ENCODE measurements at places on chromosomes 12 and 14.

GRCh38 chr12:65859519-65859918, 35.2 kb downstream of the HMGA2 start:
- no peak for DNase-seq

DNA sequence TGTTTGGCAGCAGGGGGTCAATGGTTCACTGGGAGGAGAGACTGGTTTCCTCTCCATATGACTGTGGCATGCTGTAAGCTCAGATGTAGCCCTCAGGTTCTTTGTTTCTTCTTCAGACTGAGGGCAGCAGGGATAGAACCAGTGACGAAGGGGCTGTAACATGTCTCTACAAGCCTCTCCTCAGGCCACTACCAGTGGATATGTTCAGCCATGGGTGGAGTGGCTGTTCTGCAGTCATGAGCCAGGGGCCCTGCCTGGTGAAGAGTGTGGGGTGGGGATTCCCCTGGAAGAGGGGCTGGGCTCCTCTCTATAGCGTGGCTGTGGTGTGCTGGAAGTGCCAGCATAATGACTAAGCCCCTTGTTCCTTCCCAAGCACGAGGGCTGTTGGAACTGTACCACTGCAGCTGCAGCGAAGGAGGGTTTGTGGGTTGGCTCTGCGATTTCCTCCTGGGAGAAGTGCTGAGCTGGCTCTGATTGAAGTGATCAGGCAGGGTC, 55.8 kb downstream of the CMAS start:
- no peak for DNase-seq

- no peak for DNase-seq
These were observed 11.5 kb downstream of the ARHGEF40 start for GRCh38 chr14:21081521-21082142.

GRCh38 chr14:68688872-68689371, 103.9 kb downstream of the ZFP36L1 start:
- no peak for DNase-seq

GRCh38 chr12:6367065-6367968, 8.0 kb downstream of the SCNN1A start:
- no peak for DNase-seq

- no peak for DNase-seq
These were observed 38.5 kb upstream of the FRS2 start for GRCh38 chr12:69431591-69432222.

DNA sequence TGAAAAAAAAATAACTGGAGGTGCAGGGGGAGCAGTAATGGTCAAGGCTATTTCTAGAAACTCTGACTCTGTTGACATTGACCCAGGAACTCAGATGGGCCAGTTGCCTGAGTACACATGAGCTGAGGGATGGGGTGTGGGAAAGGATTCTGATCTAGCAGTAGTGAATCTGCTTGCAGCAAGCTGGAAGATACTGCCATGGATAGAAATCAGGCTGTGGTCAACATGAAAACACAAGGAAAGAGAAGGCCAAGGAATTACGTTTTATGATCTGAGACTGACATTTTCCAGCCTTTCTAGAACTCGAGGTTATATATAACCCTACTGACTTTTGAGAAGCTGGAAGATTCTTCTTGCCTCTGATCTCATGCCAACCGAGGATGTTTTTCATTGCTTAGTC, 90.0 kb downstream of the ANO6 start:
- DNase-seq, result no peak

- DNase-seq, result no peak
These were observed 13.2 kb downstream of the SETD3 start for GRCh38 chr14:99467336-99468078.

DNA sequence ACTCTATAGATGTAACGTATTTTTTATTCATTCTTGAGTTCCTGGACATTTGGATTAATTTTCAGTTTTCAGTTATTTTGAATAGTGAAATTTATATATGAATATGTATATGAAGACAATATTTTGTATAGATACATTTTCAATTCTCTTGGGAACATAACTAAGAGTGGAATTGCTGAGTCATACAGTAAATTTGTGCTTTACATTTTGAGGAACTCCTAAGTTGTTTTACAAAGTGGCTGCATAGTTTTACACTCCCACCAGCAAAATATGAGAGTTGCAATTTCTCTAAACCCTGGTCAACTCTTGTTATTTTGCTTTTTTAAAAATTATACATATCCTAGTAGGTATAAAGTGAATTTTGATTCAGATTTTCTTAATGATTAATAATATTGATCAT, 1838.6 kb upstream of the SEL1L start:
- DNase-seq, result no peak

DNA sequence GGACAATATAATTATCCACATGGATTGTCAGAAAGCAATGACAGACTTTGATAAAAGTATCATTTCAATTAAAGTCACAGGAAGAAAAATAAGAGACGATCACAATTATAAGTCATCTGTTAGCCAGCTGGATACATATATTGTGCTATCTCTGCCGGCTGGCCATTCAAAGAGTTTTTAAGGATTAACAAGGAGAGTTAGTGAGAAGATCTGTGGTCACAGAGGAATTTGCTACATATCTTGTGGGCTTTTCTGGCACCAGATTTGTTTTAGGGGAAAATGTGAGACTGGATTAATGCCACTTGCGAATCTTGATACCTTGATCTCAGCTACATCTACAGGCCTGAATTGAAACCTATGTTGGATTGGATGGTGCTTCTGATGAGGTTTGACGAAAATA, 90.9 kb upstream of the MANSC4 start:
- DNase-seq, result no peak

GRCh38 chr14:58812050-58812910, 174.5 kb downstream of the DACT1 start:
- no peak for DNase-seq

GRCh38 chr12:12845794-12846243, 32.7 kb downstream of the DDX47 start:
- DNase-seq, result no peak

- DNase-seq, result no peak
These were observed 39.9 kb downstream of the VEZT start for GRCh38 chr12:95257541-95257940.

GRCh38 chr12:116060764-116061163, 216.7 kb downstream of the MED13L start:
- DNase-seq, result no peak

GRCh38 chr12:15971211-15971610, 60.1 kb downstream of the DERA start:
- DNase-seq, result no peak

- no peak for DNase-seq
These were observed 983 bp upstream of the COPS7A start for GRCh38 chr12:6722863-6723262.

- peak; percentile 29 for DNase-seq
These were observed 8.5 kb upstream of the CFL2 start for GRCh38 chr14:34722723-34723545.

DNA sequence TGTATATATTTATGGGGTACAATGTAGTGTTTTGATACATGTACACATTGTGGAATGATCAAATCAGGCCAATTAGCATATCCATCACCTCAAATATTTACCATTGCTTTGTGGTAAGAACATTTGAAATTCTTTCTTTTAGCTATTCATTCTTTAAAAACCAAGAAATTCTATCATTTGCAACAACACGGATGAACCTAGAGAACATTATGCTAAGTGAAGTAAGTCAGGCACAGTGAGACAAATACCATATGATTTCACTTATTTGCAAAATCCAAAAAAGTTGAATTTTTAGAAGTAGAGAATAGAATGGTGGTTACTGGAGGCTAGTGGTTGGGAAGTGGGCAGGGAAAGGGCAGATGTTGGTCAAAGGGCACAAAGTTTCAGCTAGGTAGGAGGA, 129.3 kb upstream of the PTPRQ start:
- no peak for DNase-seq

- DNase-seq, result no peak
These were observed 53.5 kb downstream of the ADGRD1 start for GRCh38 chr12:131007031-131007739.

DNA sequence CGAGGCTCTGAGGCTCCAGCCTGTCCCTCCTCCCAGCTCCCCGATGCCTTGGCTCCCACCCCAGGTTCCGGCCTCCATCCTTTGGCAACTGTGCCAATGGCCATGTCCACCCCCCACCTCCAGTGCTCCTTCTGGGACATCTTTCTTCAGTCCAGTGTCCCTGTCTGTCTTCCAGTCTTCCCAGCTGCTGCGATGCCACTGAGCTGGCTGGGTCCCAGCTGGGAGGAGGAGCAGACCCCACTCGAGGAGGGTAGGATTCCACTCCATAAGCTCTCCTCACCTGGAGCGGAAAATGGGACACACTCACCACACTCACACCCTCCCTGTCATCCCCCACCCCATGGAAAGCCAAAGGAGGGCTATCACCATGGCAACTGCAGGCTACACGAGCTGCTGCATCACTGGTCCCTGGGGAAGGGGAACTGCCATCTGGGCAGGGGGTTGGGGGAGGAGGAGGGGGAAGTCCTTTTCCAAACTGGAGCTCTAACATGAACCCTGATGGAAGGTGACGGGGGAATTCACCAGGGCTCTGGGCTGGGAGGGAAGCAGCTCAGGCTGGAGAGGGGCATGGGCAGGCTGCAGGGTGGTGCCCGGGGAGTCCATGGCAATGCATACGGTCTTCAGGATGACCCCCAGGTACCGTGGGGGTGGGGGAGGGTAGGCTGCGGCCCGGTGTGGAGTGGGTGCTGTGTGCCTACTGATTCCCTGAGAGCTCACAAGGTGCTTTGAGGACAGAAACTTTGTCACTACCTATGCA, 94.3 kb downstream of the LRRC74A start:
- DNase-seq, result no peak

- no peak for DNase-seq
These were observed 25.0 kb downstream of the VCPKMT start for GRCh38 chr14:50091240-50091913.

- DNase-seq, result no peak
These were observed 56.8 kb upstream of the CNOT2 start for GRCh38 chr12:70186436-70186835.

- no peak for DNase-seq
These were observed 103.3 kb downstream of the NCOR2 start for GRCh38 chr12:124464062-124464461.

DNA sequence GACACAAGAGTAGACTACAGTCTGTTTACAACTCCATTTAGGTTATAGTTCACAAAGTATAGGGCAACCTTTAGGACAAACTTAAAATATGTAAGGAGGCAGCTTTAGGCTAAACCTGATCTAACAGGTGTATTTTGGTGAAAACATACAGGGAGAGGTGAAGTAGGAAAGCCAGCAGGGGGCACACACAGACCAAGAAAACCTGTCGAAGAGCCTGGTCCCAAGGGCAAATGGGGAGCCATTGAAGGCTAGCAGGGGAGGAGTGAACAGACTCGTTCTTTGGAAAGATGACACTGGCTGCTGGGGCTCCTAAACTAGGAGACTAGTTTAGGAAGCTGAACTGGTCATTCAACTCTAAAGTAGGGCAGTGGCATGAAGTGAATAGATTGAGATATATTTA, 138.8 kb upstream of the WSCD2 start:
- peak; percentile 39 for DNase-seq

- no peak for DNase-seq
These were observed 1.6 kb downstream of the ATP6V1D start for GRCh38 chr14:67357969-67358354.

DNA sequence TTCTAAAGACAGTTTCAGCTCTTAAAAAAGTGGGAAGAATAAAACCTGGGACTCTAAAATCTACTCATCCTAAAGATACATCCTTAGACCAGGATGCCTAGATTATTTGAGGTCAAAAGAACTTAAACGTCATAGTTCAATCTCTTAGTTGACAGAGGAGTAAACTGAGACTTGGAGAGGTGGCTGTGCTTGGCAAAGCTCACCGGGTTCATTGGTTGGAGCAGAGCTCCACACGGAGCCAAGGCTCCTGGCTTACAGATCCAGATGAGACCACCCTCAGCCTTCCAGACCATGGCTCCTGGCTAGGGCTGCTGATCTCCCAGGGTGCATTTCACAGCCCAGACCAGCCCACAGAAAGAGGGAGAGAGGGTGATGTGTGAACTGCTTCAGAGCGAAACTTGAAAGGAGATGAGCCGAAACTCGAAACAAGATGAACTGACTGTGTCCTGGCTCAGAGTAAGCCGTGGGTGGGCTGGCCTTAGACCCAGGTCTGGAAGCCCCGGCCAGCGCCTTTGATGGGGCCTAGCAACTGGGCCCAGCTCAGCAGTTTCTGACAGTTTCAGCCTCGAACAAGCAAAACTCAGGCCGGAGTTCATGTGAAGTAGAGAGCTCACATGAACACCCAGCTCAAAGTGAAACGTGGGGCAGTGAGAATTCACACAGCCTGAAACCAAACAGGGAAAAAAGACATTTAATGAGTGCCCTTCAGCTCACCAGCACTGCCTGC, 1044.8 kb downstream of the BCL11B start:
- peak; percentile 56 for DNase-seq

- DNase-seq, result no peak
These were observed 34.9 kb downstream of the GPHB5 start for GRCh38 chr14:63283884-63284248.

- no peak for DNase-seq
These were observed 27.0 kb downstream of the SLCO1C1 start for GRCh38 chr12:20722142-20722541.

GRCh38 chr14:50335989-50336824, 24.1 kb downstream of the DMAC2L start:
- DNase-seq, result no peak

- no peak for DNase-seq
These were observed 5.0 kb upstream of the RFLNA start for GRCh38 chr12:124289634-124290600.

DNA sequence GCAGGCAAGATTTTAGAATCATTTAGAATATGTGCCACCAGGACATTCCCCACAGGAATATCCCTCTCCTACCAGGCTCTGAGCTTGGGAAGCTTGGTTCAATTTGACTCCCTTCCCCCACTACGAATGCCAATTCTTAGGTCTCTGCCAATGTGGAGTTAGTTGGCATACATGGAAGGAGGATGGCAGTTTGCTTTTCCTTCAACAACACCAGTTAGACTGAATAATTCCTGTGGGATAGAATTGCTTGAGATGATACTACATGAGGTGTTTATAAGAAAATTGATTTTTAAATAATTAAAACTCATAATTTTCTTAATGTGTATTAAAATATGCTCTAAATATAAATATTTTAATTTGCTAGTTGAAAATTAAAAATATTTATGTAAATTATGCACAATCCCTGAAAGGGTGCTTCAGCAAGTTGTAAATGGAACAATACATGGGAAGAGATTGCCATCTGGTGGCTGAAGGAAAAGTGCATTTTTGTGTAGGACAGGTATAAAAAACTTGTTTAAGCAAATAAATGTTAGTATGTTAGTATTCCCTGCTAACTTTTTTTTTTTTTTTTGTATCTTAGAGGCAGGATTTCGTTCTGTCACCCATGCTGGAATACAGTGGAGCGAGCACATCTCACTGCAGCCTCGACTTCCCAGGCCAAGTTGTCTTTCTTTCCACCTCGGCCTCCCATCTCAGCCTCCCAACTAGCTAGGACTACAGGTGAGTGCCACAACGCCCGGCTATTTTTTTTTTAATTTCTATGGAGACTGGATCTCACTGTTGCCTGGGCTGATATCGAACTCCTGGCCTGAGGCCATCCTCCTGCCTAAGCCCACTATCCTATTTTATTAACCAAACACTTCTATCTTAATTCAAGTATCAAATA, 25.8 kb upstream of the STRAP start:
- peak; percentile 41 for DNase-seq

GRCh38 chr12:130714591-130715149, 1.4 kb downstream of the RIMBP2 start:
- DNase-seq, result no peak

- no peak for DNase-seq
These were observed 184.0 kb downstream of the TMX1 start for GRCh38 chr14:51424041-51424440.
